Nephron progenitor cell (in vitro differentiated cells): ENCODE measurements at places on chromosomes 6 and 20.

- DNase-seq: no peak
Measured at GRCh38 chr6:3449750-3450305, 7.0 kb downstream of the SLC22A23 start.

GRCh38 chr6:92911301-92911700 lies 508.1 kb downstream of the EPHA7 start:
- DNase-seq: no peak

GRCh38 chr6:108127056-108127455 lies 38.8 kb upstream of the NR2E1 start:
- DNase-seq: no peak

- no peak for DNase-seq
Measured at GRCh38 chr20:57434390-57434700, 43.1 kb downstream of the RBM38 start.

DNA sequence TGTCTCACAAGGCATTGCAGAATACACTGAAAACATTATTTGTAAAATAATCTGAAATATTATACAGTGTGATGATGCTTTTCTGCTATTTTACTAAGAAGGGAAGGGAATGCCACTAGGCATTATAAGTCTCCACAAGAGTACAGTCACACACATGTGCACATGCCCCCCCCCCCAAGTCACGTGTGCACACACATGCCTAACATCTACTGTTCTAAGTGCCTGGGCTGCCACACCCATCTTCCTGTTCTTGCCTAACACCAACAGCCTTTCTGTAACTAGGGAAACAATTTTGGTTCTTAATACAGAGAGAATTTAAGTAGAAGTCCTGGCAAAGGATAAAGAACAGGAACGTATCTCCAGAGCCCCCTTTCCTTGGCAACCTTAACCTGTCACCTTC lies 58.2 kb upstream of the BCLAF1 start:
- DNase-seq: no peak

DNA sequence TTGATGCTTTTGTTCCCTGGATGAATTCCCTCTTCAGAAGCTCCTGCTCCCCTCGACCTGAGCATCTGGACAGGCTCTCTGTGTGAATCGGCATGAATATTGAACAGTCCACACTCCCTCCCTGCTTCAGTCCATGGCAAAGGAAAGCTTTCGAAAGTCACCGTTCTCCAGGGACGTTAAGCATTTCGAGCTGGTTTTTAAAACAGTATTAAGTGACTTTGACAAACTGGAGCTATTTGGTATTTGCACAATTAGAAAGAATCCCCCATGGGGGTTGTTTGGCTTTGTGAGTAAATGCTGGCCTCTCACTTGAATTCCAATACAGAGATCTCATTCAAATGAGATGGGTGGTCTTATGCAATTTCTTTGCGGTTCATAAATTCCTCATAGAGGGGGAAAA lies 85.3 kb upstream of the TIAM2 start:
- no peak for DNase-seq

DNA sequence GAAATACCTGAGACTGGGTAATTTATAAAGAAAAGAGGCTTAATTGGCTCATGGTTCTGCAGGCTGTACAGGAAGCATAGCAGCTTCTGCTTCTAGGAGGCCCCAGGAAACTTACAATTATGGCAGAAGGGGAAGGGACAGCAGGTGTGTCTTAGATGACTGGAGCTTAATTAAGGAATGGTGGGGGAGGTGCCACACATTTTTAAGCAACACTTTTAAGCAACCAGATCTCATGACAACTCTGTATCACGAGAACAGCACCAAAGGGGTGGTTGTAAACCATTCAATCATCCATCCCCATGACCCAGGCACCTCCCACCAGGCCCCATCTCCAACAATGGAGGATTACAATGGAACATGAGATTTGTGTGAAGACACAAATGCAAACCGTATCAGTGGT lies 26.9 kb downstream of the FIG4 start:
- DNase-seq: no peak

- no peak for DNase-seq
Measured at GRCh38 chr6:111565326-111566221, 40.1 kb downstream of the TRAF3IP2 start.

DNA sequence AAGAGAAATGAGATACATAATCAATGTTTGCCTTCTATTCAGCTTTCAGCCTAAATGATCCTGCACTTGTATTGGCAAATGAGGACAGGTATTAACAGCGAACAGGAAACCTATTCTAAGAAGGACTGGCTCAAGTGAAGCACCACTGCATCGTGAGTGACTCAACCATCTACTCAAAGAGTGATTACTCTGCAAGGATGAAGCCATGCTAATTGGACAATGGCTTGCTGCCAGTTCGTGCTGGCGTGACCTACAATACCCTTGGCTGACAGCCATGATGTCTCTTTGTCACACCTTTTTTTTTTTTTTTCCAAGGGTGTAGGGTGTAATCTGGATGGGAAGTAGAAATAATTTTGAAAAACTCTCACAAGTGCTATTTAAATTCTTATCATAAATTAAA lies 104.9 kb downstream of the GJA10 start:
- DNase-seq: no peak

DNA sequence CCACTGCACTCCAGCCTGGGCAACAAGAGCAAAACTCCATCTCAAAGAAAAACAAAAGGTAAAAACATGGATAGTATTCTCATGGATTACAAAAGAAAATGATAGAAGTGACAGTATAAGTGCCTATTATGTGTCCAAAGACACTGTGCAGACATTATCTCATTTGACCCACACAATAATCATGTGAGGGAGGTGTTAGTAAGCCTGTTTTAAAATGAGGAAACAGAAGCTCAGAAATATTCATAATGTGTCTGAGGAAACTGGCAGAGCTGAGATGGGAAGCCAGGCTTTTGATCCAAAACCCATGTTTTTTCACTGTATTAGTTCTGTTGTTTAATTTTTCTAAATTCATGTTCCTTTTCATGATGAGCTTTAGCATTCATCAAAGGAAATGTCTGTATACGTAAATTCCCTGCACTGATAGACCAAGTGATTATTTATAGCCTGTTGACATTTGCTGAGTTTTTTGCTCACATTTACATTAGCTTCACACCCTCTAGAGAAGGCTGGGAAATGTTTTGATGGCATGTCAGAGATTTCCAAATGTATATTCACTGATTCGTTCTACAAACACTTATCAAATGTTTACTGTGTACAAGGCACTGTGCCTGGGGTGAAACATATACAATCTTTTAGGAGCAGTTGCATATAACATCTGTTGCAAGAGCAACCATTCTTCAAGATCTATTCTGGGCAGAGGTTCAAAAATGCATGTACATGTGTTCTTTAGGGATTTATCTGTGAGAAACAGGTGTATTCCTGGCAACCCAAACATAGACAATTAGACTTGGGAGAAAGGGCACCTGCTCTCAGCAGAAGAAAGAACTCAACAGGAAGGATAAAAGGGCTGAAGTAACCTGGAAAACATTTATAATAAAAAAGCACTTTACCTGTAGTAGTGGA lies 331.5 kb downstream of the SAMD5 start:
- no peak for DNase-seq

- DNase-seq: no peak
Measured at GRCh38 chr6:89583559-89583958, 55.0 kb downstream of the LYRM2 start.
